ENCODE measurements at places on chromosomes 4 and X.
A peak's percentile ranks its signal among the peaks of the same experiment; 100 is the strongest.

- no peak for DNase-seq
These were observed 276.8 kb downstream of the SPOCK3 start for GRCh38 chr4:166957451-166957850.

GRCh38 chrX:112704187-112704586, 24.4 kb upstream of the LHFPL1 start:
- no peak for DNase-seq

GRCh38 chrX:103343105-103343504, 13.1 kb downstream of the TCEAL7 start:
- DNase-seq = no peak

DNA sequence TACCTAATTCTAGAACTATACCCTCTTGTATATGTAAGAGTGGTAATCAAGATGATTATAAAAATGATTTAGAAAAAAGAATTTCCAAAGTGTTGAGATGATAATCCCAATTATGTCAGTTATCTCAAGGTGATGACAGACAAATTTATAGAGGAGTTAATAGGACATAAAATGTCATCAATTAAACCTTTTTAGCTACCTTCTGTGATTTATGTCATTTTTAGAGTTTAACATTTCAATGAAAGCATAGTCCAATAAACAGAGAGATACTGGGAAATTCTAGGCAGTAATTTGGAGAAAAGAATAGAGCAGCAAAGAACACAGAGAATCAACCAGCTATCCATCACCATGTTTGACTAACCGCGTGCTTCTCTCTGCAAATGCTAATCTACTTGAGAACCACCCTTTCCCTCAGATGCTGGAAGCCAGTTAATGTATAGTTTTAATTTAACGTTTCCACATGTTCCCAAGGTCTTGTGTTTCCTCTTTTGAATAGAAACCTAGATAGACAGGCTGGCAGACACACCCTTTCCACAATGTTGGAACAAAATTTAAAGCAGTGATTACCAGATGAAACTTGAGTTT, 433.1 kb upstream of the FAM241A start:
- DNase-seq = no peak

GRCh38 chr4:162498168-162498567, 334.4 kb upstream of the FSTL5 start:
- no peak for DNase-seq

GRCh38 chr4:104504536-104504935, 9.8 kb upstream of the CXXC4 start:
- no peak for DNase-seq

- DNase-seq = no peak
These were observed 545.9 kb upstream of the ZFP42 start for GRCh38 chr4:187449702-187450101.

DNA sequence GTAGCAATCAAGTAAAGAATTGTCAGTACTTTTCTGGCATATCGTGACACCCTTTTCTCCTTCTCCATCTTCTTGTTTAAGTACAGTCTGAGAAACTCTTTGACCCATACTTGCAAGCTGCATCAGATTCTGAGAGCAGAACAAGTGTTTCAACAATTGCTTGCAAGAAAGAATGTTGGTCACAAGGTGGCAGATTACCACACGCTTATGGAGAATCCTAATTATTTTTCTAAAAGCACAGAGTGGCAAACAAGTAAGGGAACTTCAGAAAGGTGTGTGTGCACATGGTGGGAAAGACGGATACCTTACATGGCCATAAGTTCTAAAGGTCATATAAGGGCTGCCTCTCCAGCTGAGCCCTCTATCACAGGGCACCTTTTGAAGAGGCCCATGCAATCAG, 136.4 kb upstream of the FGF13 start:
- DNase-seq = peak; percentile 0

DNA sequence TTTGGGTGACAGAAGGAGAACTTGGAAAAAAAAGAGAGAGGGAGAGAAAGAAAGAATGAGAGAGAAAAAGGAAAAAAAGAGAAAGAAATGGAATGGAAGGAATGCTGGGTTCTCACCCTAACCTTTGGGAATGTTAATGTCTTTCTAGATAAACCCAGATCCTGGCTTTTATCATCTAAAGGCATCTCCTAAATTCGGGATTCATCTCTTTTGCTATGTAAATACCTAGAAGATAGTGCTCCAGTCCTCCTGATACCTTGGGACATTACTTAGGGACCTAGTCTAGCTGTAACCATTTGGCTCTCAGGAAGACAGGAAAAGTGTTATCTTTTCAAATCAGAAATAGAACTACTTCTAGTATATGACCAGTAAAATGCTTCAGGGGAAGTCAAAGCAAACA, 15.8 kb upstream of the SPCS3 start:
- no peak for DNase-seq

DNA sequence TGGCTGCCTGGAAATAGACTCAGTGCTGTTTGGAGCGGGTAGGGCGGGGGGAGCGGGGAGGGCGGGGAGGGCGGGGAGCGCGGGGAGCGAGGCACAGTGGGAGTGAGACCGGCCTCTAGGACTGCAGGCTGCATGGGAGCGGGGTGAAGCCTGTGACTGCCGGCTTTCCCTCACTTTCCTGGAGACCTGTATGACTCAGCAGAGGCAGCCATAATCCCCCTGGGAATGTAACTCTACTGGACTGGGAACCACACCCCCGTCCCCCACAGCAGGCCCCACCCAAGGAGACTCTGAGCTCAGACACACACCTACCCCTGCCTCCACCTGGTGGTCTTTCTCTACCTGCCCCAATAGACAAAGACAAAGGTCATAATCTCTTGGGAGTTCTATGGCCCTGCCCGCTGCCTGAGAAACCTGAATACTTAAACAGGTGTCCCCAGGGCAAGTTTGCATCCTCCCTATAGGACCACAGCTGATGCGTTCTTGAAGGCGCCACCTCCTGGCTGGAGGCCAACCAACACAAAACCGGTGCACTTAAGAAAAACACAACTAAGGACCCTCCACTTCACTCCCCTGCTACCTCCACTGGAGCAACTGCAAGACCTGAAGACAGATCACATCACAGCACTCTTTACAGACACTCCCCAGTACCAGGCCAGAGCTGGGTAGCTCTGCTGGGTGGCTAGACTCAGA, 18.0 kb downstream of the HDAC8 start:
- no peak for DNase-seq

DNA sequence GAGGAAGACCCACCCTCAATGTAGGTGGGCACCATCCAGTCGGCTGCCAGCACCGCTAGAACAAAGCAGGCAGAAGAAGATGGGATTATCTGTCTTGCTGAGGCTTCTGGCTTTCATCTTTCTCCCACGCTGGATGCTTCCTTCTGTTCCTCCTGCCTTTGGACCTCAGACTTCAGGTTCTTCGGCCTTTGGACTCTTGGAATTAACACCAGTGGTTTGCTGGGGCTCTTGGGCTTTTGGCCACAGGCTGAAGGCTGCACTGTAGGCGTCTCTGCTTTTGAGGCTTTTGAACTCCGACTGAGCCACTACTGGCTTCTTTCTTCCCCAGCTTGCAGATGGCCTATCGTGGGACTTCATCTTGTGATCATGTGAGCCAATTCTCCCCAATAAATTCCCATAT, 55.1 kb downstream of the PDLIM5 start:
- no peak for DNase-seq

DNA sequence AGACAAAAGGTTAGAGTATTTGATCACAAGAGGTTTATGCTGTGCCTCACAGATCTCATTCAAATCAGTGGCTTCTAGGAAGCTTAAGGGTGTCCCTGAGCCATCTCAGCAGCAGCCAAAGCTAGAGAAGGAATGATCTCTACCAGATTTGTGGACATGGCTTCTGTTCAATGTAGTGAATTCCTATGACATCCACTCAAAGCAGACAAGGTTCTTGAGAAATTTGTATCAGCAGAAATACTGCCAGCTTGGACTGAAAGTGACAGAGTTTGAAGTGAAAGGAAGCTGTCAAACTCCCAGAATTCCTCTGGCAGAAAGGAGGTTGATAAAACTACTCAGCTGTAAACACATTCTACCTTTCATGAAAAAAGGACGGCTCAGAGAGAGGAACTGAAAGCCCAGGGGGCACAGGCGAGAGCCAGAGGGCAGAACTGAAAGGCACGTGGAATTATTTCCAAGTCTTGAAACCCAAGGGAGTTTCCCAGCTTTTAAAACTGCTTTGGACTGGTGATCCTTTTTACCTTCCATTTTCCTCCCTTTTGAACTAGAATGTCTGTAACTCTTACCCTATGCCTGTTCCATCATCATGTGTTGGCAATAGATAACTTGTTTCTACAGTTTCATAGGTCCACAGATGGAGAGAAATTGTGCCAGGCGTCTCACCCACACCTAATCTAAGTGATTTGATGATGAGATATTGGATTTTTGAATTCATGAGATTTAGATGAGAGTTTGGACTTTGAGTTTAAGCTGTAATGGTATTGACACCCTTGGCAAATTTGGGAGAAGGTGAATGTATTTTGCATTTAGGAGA, 14.5 kb upstream of the MED14 start:
- no peak for DNase-seq

DNA sequence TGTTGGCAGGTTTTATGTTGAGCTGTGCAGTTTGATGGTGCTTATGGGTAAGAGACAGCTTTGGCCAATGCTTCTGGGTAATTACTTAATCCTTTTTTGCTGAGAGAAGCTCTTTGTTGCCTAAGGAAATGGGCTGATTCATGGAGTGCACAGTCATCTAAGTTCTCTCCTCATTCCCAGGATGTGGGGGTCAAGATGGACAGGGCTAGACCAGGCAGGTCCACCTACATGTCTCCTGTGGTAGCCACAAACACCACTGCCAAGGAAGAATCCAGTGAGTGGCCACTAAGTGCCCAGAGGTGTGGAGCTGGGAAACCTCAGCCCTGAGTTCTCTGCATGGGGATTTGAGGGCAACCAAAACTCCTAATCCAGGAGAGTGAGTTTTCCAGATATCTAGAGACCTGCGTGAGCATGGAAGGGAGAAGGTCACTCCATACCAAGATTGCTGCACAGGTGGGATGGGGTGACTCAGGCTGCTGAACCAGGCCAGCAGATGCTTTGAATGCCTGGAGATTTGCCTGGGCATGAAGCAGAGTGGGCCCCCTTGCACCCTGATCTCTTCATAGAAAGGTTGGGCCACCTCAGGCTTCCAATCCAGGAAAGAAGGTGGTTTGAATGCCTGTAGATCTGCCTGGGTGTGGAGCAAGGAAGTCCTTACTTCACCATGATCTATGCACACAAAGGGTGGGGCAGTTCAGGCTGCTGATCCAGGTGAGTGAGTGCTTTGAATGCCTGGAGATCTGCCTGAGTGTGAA, 234.8 kb upstream of the GNPDA2 start:
- DNase-seq = peak; percentile 24

- DNase-seq = peak; percentile 18
These were observed 2023.0 kb upstream of the AGA start for GRCh38 chr4:179465131-179465797.

- no peak for DNase-seq
These were observed 69.5 kb downstream of the AASDH start for GRCh38 chr4:56317749-56318148.

DNA sequence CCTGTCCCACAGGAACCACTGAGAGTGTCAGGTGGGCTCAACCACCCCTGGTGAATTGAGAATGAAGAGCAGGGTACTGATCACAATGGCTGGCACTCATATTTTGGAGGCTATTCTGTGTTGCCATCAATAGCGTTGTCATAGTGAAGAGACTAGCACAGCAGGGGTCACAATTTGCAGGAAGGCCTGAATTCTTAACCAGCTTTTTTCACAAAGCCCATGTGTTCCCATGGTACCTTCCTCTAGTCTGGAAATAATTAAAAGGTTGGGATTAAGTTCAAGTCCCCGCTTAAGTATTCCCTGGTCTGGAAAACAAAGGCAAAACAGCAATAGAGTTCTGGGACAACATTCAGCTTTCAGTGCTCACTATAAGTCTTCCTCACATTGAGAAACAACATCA, 1051.7 kb downstream of the C4orf33 start:
- DNase-seq = no peak

- DNase-seq = no peak
These were observed 978 bp downstream of the HS6ST2 start for GRCh38 chrX:132957211-132958090.

- peak; percentile 1 for DNase-seq
These were observed 124.5 kb downstream of the CHM start for GRCh38 chrX:85922821-85923220.

- DNase-seq = no peak
These were observed 30.2 kb upstream of the GRIA3 start for GRCh38 chrX:123153846-123154335.
